ENCODE measurements at places on chromosomes 3 and 15.

- no peak for DNase-seq
Measured at GRCh38 chr15:85676342-85677098, 118.2 kb downstream of the KLHL25 start.

DNA sequence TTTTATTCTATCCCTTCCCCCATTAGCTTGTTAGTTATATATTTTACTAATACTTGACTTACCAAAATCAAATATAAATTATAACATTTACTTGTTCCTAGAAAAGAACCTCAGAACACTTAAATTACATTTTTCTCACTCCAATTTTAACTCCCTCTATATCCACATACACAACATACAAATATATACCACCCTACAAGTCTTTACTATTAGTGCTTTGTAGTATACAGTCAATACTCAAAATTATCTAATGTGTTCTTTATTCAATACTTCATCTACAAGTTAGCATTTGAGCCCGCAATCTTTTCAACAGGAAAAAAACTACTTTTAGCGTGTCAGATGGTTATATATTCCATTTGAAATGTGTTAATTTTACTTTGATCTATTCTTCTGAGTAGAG, 100.3 kb downstream of the ADAM10 start:
- DNase-seq, result no peak

GRCh38 chr3:104939196-104939595, 427.5 kb upstream of the ALCAM start:
- DNase-seq, result no peak

GRCh38 chr3:110969229-110970211, 102.1 kb upstream of the NECTIN3 start:
- DNase-seq, result no peak

- DNase-seq, result no peak
Measured at GRCh38 chr15:35929740-35930444, 383.9 kb upstream of the DPH6 start.

DNA sequence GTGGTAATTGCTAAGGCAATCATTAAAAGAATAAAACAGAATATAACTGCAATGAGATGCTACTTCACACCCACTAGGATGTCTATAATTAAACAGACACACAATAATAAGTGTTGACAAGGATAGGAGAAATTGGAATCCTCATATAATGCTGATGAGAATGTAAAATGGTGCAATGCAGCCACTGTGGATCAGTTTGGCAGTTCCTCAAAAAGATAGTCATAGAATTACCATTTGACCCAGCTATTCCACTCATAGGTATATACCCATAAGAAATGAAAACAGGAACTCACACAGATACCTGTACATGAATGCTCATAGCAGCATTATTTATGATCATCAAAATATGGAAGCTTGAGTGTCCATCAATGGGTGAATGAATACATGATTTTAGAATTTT, 9.6 kb upstream of the RNF111 start:
- no peak for DNase-seq

- DNase-seq, result no peak
Measured at GRCh38 chr15:68346979-68347378, 69.4 kb downstream of the FEM1B start.

- peak; percentile 66 for DNase-seq
Measured at GRCh38 chr3:11624161-11624560, 19.6 kb downstream of the VGLL4 start.

DNA sequence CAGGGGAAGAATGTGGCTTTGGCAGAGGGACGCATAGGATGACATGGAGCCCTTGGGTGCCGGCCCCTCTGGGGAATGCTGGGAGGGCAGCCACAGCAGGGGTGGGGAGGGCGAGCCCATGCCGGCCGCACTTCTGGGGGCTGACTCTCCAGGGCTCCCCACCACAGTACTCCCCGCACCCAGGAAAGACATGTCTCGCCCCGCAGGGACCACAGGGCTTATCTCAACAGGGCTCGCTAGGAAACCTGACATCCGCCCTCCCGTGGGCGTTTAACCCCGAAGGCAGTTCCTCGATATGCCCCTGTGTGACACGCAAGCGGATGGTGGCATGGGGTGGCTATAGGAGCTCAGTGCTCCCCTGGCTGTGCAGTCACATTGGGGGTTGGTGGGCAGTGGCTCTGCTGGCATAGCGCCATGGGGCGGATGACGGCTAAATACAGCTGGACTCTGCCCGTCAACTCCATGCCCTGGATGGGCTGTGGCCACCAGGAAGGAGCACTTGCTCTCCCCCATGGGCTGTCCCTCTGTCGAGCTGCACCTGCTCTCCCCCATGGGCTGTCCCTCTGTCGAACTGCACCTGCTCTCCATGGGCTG, 141.4 kb downstream of the ADAMTS17 start:
- no peak for DNase-seq

DNA sequence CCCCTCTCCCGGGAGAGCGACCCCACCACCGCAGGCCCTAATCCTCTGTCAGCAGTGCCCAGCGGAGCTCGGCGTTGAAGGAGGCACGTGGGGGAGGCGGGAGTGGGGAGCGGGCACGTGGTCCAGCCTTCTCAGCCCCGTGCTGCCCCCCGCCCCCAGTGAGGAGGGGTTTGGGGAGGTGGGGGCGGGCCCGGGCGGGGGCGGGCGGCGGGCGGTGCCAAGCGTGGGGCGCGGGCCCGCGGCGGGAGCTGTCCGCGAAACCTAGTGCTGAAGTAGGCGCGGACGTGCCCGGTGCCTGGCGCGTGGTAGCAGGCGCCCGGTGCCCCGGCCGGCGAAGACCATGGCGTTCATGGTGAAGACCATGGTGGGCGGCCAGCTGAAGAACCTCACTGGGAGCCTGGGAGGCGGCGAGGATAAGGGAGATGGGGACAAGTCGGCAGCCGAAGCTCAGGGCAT, at the start of gene CPLX3:
TSS of gene CPLX3 (plus strand) at position 264 of the 456 bp plus-strand sequence. CDS start at position 341, 77 bp downstream.
- no peak for DNase-seq

GRCh38 chr3:168865022-168865551, 769.4 kb upstream of the GOLIM4 start:
- DNase-seq, result no peak

DNA sequence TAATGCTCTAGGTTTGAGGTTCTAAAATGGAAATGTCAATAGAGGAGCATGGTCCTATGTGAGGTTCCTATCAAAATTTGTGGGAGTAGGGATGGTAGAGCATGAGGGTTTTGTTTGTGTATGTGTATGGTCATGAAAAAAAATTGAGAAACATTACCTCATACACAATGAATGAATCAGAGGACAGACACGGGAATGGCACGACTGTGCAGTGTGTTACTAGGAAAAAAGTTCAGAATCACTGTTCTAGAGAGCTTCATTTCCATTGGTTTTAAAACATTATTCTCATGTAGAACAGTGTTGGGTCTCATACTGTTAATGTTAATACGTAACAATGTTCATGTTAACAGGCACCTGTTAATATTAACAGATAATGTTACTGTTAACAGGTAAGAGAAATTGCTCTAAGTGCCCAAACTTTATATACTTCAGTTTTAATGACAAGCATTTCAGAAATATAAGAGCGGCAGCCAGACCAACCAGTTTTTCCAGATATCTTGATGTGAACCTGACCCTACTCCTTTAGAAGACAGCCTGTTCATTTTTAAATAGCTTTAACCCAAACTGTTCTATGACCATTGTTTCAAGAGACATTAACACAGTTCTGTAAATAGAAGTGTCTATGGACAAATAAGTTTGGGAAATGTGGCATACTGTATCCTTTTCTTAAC, 48.0 kb downstream of the SLC15A2 start:
- DNase-seq, result no peak

- DNase-seq, result no peak
Measured at GRCh38 chr3:95277613-95278012, 1214.8 kb downstream of the NSUN3 start.

- no peak for DNase-seq
Measured at GRCh38 chr3:138374573-138375134, 26.3 kb downstream of the MRAS start.

GRCh38 chr3:184688251-184688881, 23.5 kb downstream of the MAGEF1 start:
- no peak for DNase-seq
